ENCODE measurements at places on chromosomes 3 and 15.

GRCh38 chr3:129118745-129119144 is 2.9 kb downstream of the RAB43 start:
- DNase-seq = no peak

DNA sequence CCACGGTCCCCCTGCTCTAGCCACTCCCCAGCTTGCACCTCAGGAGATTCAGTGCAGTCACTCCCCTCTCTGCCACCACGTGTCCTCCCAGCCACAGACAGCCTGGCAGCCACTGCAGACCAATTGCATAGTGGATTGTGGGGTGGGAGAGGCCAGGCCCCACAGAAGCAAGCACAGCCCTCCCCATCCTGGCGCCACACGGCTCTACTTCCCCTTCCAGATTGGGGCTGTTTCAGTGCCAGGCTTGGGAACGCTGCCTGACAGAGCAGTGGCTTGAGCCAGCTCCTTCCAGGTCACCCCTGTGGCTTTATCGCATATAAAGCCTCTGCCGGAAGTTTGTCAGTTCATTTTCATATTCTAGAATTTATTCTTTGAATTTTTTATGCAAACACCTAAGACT is 90.7 kb downstream of the TMEM266 start:
- DNase-seq = no peak

DNA sequence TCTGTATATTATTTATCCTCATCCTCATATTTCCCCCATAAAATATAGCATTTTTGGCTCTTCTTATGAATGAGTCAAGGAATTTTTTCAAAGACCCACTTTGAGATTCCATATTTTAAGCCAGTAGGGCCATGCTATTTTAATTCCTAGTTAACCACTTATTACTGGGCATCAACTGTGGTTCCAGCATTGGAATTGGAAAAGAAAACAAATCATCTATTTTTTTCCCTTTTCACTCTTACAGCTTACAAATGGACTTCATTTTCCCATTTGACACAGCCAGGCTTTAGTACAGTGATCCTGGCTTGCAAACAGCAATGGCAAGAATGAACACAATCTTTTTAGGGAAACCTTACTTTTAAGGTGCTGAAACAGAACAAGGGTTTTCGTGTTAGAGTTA is 19.4 kb upstream of the PLCL2 start:
- DNase-seq = no peak

GRCh38 chr3:119893769-119894168 is 111.9 kb downstream of the NR1I2 start:
- DNase-seq = no peak

GRCh38 chr15:97234851-97235610 is 725.5 kb upstream of the ARRDC4 start:
- no peak for DNase-seq

GRCh38 chr15:85831415-85832113 is 36.8 kb upstream of the KLHL25 start:
- DNase-seq = no peak

DNA sequence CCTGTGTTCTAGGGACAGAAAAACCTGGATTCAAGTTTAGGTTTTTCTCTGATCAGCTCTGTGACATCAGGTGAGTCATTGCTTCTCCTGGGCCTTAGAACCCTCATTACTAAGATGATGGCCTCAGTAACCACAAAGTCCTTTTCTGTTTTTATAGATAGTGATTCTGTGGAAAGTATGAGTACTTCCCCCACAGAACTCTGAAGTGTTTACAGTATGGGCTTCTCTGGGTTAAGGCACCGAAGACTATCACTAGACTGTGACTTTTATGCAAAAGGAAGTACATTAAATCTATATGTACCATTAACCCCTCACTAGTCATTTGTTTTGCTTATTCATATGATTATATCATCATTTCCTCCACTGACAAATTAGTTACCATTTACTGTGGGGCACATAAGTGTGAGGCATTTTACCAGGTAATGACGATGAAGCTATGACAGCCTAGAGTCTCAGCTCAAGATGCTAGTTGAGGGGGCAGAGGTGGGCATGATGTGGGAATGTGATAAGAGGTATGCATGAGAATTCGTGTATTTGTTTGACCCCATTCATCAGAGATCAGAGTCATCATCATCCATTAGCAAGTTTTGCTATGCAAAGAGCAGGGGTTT is 15.0 kb upstream of the RORA start:
- DNase-seq = no peak

GRCh38 chr3:129230311-129231019 is 18.9 kb upstream of the COPG1 start:
- no peak for DNase-seq

- no peak for DNase-seq
These were observed 11.0 kb downstream of the PLIN1 start for GRCh38 chr15:89668171-89668570.

All from stimulated activated CD8-positive, alpha-beta memory T cell treated with anti-CD3 and anti-CD28 coated beads, Interleukin-15, amount 100 ng/mL, for 4 hours (primary cell).